T-cell (primary cell): ENCODE measurements at places on chromosomes 5 and 9.

DNA sequence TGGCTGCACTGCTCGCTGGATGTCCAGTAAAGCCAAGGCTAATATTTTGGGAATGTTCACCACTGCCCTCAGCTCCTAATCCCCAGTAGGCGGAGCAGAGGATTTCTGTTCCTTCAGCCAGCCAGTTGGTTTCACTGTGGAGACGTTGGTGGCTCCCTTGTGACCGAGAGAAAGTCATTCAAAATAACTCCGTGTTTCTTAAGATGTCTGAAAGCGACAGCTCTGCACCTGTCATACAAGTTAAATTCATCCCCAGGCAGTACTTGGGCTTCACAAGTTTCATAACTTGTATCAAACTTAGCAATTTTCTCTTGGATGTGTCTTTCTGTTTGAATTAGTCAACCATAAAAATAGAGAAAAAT lies 382 bp upstream of the CDKN2B start:
- DNase-seq, result no peak

GRCh38 chr9:110049699-110050450 lies 158.1 kb downstream of the C9orf152 start:
- DNase-seq, result no peak

DNA sequence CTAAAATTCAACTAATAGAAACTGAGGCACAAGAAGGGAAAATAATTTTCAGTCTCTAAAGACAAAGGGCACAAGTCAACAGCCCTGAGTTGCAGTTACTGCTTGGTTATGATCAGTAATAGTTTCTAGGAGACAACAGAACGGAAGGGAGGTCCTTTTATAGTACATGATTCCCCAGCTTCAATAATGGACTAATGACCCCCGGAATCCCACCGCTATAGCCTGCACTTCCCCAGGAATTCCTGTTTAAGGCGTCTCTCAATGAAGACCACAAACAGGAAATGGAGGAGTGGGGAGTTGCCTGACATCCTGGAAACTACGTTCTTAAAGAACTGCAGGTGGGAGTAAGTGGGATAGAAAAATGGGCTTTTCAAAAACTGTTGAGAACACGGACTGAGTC lies 60.6 kb downstream of the DIAPH1 start:
- no peak for DNase-seq

DNA sequence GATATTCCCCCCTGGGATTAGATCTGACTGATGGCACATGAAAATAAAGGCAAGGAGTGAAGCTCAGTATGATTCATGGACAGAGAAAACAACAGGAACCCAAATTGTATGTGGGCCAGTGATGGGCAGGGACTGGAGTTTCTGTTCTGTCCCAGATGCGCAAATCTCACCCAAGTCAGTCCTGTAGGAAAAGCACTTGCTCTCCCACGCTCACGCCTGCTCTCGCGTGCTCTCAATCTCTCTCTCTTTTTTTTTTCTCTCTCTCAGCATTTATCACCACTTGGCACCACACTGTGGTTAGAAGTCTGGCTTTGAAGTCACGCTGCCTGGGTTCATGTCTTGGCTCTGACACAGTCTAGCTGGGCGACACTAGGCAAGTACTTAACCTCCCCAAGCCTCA lies 106.5 kb upstream of the LRRTM2 start:
- DNase-seq, result no peak

DNA sequence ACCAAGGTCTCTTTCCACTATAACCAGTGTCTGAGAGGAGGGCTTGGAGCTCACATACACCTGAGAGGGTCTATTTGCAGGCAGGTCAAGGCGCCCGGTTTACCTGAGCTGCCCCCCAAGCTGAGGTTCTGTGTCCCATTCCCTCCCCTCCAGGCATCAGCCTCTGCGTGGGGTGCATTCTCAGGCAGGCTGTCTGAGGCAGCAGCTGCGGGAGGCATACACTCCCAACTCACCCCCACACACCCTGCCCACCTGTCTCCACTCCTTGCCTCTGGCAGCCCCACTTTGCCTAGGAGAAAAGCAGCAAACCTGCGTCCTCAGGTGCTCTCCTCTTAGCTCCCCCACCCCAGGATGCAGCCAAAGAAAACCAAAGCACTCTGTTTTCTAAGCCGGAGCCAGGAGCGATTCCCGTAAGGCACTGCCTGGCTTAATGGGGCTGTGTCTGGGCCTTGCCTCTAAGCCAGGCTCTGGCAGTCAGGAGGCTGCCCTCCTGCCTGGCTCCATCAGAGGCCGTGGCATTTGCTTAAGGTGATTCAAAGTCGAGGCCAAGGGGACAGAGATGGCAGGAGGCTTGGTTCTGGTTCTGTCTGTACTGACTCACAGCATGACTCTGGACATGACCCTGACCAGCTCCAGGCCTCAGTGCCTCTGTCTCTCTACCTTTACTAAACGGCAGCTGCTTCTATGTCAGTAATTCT lies 139.2 kb upstream of the TRIM32 start:
- DNase-seq, result no peak

- DNase-seq, result no peak
Measured at GRCh38 chr9:120110520-120110919, 469.4 kb downstream of the CDK5RAP2 start.

GRCh38 chr5:80967500-80968181 lies 7.5 kb downstream of the RASGRF2 start:
- DNase-seq, result no peak

DNA sequence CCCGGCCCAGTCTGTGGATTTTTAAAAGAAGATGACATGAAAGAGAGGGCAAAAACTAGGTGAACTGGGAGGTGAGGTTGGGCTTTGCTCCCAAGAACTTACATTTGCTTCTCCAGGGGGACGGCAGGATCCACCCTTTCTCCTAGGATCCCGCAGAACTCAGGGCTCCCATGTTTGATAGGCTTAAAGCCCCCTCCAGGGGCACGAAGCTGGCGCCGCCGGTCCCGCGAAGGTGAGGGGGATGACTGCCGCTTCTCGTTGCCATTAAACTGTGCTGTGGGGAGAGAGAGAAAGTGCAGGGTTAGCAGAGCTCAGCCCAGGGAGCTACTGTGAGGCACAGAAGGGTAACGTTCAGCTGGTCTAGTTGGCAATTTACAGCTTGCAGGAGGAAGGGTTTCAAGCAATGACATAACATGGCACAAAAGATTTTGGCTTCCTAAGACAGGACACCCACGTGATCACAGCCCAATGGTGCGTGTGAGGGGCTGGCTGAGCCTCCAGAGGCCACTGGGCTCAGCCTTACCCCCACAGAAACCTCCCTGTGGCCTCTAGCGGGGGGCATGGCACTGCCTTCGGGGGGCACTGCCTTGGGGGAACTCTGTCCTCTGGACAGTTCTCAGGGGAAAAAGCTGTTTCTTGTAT lies 52.0 kb upstream of the SLC25A51 start:
- DNase-seq, result no peak

GRCh38 chr5:103315455-103315854 lies 56.9 kb downstream of the MACIR start:
- DNase-seq, result no peak

GRCh38 chr9:133306242-133307204 lies 29.5 kb downstream of the SURF6 start:
- no peak for DNase-seq

GRCh38 chr5:5288201-5288600 lies 134.3 kb upstream of the ICE1 start:
- no peak for DNase-seq

GRCh38 chr9:89686126-89686525 lies 81.3 kb downstream of the GADD45G start:
- no peak for DNase-seq

DNA sequence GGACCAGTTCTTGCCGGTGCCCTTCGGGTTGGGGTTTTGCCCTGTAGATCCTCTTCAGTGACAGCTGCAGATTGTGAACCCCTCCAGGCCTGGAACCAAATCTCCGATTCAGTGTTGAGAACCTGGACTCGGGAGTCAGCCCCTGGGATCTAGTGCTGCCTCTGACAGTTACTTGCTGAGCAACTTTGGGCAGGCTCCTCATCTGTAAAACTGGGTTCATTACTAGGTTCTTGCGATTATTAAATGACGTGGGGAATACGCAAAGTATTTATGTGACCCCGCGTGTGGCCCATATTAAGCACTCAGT lies 600 bp downstream of the ERCC6L2 start:
- no peak for DNase-seq

- DNase-seq, result no peak
Measured at GRCh38 chr5:120304663-120305062, 159.4 kb upstream of the PRR16 start.

GRCh38 chr5:120052916-120053828 lies 410.9 kb upstream of the PRR16 start:
- no peak for DNase-seq
